Activated CD4-positive, alpha-beta T cell treated with anti-CD3 and anti-CD28 coated beads, Interleukin-2, amount 50 U/mL, for 24 hours (primary cell): ENCODE measurements at places on chromosomes 1 and 21.

- no peak for DNase-seq
Observed at GRCh38 chr1:1630965-1631781, 800 bp upstream of the MMP23B start.

- DNase-seq, result no peak
Observed at GRCh38 chr1:152517237-152517811, 3.0 kb downstream of the CRCT1 start.

GRCh38 chr1:87121711-87122163 is 206.9 kb upstream of the LMO4 start:
- DNase-seq, result no peak

- no peak for DNase-seq
Observed at GRCh38 chr21:31078796-31079195, 40.5 kb upstream of the KRTAP19-8 start.
